NCI-H1105 (cell line): ENCODE measurements at places on chromosomes 2 and 18.
A peak's percentile ranks its signal among the peaks of the same experiment; 100 is the strongest.

- no peak for DNase-seq
Observed at GRCh38 chr2:239224199-239224570, 176.6 kb downstream of the HDAC4 start.

- DNase-seq: no peak
Observed at GRCh38 chr2:145807968-145808367, 1288.0 kb upstream of the ZEB2 start.

DNA sequence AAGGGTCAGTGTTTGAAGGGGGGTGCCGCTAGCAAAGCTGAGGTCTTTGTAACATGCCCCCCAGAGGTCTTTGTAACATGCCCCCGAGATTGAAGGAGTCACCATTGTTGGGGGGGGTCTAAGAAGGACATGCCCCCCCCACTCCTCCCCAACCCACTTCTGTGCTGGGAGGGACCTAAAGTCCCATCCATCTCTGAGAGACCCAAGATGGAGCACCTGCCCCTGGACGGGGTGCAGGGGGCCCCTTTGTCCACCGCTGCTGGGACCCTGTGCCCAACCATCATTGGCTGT lies 5.9 kb upstream of the ASIC4 start:
- DNase-seq: no peak

DNA sequence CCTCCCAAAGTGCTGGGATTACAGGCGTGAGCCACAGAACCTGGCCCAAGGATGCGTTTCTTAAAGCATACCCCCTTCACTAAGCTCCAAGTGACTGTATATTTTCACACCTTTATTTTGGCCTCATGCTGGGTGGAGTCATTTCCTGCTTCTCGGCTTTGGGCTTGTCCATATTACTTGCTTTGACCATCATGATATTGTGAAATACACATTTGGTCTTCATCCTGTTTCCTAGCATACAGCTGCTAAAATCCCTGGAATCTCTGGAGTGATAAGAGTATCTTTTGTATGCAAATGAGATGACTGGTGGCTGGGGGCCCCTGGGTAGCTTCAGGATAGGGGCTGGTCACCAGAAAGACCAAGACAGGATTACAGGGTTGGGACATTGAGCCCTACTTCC lies 17.6 kb upstream of the COLEC12 start:
- no peak for DNase-seq

DNA sequence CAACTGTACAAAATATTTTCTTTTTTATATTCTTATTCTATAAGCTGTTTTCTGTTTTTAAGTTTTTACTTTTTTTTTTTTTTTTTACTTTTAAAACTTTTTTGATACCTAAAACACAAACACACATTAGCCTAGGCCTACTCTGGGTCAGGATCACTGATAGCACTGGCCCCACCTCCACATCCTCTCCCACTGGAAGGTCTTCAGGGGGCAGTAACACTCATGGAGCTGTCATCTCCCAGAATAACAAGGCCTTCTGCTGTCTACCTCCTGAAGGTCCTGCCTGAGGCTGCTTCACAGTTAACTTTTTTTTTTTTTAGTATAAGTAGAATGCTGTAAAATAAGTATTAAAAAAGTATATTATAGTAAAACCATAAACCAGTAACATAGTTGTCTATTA lies 415.1 kb downstream of the PTPRM start:
- no peak for DNase-seq

DNA sequence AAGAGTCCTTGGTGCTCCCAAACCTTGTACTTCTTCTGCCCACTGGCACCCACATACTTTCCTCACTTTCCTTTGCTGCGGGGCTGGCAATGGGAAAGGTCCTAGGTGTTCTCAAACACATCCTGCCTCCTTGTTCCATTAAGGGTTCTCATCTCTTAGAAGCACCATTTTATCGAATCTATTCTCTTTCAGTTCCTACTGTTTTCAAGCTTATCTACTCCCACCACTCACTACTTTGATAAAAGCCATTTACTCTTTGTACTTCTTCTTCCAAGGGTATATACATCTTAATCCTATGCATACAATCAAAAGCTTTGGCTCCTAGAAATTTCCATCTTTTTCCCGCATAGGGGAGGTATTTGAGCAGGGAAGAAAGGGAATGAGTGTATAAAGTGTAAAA lies 77.1 kb upstream of the LRRTM1 start:
- DNase-seq: no peak

GRCh38 chr2:101153787-101154186 lies 2.6 kb upstream of the TBC1D8 start:
- DNase-seq: no peak

GRCh38 chr18:39591649-39592048 lies 2026.1 kb upstream of the CELF4 start:
- DNase-seq: no peak

GRCh38 chr18:11125492-11126315 lies 23.7 kb downstream of the PIEZO2 start:
- DNase-seq: no peak

DNA sequence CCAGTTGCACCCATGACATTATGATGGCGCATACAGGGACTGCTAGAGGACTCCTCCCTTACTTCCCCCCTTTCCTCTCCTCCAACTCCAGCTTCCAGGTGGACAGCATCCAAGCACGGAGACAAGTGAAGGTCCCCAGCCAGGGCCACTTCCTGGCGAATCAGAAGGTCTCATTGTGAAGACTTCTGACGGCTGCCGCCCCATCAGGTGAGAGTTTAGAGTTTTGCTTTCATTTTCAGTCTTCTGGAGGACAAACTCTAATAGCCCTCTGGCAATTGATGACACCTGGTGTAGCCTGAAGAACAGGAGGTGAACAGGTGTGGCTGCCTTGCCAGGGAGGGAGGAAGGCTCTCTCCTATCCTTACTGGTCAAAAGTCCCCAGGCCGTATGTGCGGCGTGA lies 77.3 kb upstream of the KCNH7 start:
- no peak for DNase-seq

DNA sequence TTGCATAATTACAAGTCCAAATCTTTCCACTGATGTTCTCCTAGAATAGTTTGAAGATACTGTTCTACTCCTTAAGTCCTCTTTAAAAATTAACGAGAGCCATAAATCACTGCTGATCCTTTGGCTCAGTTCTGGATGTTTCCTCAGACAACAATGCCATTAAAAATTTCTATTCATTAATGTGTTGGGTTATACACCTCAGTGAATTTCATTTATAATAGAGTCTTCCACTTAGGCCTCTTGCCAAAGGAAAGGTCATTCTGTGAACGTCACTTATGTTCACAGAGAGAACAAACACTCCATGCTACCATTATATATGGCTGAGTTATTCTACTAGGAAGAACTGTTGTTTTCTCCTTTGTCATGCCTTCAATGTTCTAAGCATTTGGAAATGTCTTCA lies 1472.3 kb upstream of the CELF4 start:
- peak; percentile 1 for DNase-seq

DNA sequence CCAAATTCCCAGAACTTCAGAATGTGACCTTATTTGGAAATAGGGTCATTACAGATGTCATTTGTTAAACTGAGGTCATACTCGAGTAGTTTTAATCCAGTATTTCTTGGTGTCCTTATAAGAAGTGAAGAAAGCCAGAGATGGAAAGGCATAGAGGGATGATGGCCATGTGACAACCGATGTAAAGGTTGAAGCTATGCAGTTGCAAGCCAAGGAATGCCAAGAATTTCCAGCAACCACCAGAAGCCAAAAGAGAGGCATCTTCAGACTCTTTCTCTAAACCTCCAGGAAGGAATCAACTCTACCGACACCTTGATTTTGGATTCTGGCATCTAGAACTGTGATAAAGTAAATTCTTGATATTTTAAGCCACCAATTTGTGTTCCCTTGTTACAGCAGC lies 242.2 kb downstream of the CDH20 start:
- no peak for DNase-seq

DNA sequence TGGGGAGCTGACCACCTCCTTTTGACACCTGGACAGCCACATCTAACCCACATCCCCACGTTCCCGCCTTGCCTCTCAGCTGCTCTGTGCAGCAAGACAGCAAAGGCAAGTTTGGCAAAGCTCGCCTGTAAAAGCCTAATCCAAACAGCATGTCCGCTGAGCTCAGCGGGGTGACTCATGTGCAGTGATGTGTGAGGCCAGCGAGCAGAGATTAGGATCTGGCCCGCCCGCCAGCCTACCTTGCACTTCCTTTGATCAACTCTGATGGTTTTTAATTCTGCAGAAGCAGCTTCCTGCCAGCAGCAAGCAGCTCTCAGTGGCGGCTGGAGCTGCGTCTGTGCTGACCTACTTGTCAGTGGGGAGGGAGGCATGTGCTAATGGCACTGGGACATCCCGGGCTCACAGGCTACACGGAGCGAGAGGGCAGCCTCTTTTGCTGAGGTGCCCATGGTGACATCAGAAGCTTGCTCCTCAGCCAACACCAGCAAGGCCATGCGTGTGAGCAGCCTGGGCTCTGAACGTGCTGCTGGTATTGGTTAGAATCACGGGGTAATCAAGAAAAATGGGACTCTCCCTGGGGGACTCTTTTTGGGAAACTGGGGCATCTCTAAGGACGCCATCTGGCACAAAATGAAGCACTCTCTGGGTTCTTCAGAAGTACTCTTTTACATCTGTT lies 36.0 kb upstream of the EML4 start:
- DNase-seq: peak; percentile 39

- no peak for DNase-seq
Observed at GRCh38 chr18:78390348-78390951, 589.2 kb upstream of the SALL3 start.

DNA sequence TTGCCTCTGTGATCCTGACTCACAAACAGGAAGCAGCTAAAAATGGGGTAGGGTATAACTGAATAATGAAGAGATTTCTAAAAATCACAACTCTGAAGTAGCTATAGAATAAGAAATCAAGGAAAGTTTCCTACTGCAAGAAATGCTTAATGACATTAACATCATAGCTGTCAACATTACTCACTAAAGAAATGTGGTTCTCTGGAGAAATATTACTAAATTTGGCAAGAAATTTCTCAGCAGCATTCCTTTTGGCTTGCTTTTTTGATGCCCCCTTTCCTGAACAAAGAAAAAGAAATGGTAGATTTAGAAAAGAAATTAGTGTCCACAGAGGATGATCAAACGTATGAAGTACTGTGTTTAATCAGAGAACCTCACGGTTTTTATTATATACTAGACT lies 9.5 kb downstream of the PRKRA start:
- DNase-seq: no peak

GRCh38 chr18:55694291-55694690 lies 106.3 kb upstream of the TCF4 start:
- DNase-seq: no peak

- DNase-seq: peak; percentile 26
Observed at GRCh38 chr2:223058952-223059716, 7.1 kb downstream of the KCNE4 start.

DNA sequence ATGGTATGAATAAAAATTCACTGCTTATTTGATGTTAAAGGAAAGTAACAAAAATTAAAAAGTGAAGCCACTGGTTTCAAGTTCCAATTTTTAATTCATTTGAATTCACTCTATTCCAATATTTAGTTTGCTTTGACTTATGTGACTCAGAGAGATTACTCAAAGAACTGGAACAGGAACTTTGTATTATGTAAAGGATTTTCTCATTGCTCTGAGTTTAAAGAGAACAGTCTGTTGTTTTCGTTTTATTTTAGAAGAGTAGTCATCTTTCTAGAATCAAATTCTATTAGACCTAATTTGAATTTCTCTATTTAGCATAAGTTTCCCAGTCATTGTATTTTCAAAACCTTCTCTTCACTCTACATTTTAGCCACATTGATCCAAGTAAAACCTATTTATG lies 300.1 kb upstream of the SLC8A1 start:
- no peak for DNase-seq

GRCh38 chr2:231321556-231322334 lies 73.8 kb upstream of the B3GNT7 start:
- no peak for DNase-seq

GRCh38 chr2:101230541-101231001 lies 22.1 kb upstream of the CNOT11 start:
- no peak for DNase-seq

- no peak for DNase-seq
Observed at GRCh38 chr2:215845839-215846586, 167.3 kb downstream of the MREG start.

DNA sequence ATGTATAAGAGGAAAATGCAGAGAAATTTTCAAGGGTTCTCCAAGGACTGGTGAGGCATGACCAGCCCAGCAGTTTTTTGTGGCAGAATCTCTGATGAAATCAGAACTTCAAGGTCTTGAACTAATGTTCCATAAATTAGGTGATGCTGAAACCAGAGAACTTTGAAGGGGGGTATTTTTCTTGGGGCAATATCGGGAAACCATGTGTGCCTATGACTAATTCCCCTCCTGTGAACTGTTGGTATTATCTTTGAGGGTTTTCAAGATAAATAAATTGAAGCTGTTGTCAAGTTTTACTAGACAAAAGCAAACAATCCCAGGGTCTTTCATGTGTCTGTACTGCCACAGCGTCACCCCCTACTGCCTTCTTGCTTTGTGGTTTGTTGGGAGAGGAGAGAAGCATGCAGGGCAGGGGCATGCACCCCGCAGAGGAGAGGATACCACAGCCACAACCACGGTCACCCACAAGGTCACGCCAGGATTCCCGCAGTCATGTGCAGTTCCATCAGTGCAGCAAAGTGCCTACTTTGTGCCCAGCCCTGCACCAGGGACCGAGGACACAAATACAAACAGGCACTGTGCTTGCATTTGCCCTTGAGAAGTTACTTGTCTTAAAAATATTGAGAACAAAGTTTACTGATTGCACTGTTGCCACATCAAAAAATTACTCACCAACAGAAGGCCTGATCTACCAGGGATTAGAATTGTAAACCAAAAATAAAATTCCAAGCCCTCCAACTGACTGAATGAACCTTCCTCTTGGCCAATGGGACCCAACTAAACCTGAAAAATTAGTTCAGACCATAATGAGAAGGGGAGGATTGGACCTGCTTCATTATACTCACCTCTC lies 413.3 kb upstream of the TRIB2 start:
- DNase-seq: no peak

DNA sequence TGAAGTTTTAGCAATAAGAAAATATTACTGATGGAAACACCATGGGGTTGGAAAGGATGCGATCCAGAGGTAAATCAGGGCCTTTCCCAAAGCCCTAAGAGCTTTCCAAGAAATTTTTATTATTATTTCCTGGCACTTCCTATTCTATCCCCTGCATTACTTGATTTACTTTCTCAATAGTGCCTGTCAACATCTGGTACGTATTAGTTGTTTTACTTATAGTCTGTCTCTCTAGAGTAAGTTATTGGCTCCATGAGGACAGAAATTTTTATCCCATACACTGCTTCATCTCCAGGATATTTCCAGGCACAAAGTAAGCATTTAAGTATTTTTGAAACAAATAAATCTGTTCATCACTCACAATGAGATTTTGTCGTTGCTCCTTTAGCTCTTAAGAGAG lies 18.1 kb downstream of the PPP4R1 start:
- no peak for DNase-seq

DNA sequence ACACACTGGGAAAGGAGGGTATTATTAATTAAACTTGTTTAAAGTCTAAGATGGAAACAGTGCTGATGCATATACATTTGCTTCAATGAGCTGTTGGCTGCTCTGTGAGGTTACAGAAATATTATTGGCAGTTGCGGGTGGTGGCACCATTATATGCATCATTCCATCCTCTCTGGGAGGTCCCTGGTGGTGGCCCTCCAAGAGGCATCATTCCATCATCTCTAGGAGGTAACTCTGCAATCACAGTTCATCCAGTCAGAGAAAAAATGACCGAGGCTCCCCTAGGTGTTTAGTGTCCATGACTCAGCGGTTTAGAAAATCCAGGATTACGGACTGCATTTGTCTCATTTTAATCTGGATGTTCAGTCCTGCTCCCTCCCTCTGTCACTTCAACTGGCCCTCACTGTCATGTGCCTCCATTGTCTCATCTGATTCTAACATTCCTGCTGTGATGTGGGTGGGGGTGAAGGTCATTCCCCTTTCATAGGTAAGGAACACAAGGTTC lies 15.4 kb downstream of the AFF3 start:
- DNase-seq: no peak

GRCh38 chr2:54000524-54000923 lies 29.7 kb upstream of the PSME4 start:
- DNase-seq: no peak
